ENCODE measurements at places on chromosomes 5 and 9.

- no peak for DNase-seq
Measured at GRCh38 chr9:32989660-32990059, 11.8 kb downstream of the APTX start.

DNA sequence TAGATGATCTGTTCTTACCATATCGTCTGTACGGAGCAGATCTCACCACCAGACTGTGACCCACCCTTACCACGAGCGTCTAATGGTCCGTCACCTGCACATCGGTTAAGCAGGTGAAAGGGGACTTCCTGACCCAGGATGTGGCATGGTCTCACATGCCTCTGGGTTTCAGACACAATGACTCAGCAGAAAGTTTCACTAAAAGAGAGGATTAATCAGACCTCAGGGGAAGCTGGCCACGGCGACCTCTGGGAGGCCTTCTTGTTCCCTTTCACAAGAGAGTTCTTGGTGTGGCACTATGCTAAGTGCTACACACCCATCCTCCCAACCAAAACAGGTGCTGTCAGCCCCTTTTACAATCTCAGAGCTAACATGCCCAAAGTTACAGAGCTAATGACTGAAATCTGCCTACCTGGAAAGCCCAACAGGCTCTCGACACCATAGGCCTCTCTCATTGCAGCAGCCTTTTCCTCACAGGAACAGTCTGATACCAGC lies 41.6 kb downstream of the ADAMTS12 start:
- DNase-seq, result no peak

- no peak for DNase-seq
Measured at GRCh38 chr5:9374025-9374424, 171.8 kb downstream of the SEMA5A start.

DNA sequence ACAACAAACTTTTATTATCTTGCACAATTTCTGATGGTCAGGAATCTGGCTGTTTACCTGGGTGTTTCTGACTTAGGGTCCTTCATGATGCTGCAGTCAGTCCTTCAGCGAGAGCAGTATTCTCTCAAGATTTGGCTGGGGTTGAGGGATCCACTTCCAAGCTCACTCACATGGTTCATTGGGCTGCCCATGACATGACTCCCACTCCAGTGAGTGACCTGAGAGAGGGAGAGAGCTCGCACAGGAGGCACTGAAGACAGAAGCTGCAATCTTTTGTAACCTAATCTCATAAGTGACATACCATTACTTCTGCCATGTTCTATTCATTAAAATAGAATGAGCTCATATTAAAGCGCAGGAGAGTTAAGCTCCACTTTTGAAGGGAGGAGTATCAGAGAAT lies 212.6 kb downstream of the SPATA31D1 start:
- DNase-seq, result no peak

- peak; percentile 97 for DNase-seq
Measured at GRCh38 chr5:7016999-7017747, 303.9 kb downstream of the TENT4A start.

- no peak for DNase-seq
Measured at GRCh38 chr9:105860516-105860915, 166.2 kb downstream of the TMEM38B start.

DNA sequence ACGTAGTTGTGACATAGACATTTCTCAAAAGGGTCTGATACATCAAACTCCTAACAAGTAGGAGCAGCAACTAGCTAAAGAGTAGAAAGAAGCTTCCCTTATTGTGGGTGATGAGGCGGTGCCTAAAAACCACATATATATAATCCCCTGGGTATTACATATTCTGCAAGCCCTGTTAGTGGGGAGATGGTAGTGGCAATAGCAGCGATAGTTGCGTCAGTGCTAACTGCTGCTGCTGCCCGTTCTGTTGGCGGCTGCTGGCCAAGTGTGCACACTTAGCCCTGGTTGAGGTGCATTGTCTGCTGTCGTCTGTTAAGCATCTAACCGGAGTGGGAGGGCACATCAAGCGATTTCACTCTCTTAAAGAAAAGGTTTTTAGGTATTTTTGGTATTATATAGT lies 35.8 kb downstream of the VLDLR start:
- DNase-seq, result no peak

DNA sequence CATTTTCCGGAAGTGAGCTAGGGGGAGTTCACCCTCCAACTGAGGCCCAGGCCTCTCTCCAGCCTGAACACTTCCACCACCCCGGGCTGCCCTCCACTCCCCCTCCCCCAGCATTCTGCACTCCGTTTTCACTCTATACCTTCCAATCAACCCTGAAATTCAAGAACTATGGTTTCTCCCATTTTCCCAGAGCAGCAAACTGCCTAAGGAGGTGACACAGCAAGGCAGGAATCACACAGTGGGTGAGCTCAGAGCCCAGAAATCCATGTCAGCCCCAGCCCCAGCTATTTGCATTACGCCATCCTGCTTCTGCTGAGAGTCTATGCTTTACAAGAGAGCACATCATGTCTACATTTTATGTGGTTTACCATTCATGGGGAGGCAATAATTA lies 11.9 kb downstream of the MSX2 start:
- DNase-seq, result no peak

DNA sequence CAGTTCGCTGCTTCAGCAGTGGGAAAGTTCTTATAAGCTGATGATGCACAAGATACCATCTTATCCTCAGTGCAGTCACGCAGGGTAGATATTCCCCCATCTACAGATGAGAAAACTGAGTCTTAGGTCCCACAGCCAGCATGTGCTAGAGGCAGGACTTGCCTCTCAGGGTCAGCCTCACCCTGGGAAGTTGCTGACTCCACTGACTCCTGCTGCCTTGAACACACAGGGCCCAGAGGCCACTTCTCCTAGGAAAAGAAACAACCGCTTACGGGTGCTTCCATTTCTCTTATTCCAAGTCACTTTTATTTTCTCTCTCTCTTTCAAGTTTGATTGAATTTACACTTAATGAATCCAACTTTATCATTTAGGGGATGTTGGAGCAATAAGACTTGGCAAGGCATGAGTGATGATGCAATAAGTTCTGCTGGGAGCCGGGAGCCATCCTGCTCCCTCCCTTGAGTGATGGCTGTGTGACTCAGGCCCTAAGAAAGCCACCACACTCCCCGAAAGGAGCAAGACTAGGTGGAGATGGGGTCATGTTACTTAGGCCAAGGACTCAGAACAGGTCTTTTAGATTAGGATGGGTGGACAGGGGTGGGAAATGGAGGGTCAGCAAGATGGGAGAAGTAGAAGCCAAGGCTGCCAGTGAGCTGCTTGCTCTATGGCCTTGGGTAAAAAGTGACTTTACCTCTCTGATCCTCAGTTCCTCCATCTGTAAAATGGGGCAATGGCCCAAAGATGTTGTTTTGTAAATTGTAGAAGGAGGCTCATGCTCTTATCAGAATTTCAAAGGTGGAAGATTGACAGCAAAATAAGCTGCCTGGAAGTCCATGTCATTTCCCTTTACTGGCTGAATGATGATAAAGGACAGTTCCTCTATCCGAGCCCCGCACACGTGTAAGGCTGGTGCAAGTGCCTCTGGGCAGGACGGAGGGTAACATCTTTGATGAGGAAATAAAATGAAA lies 67.4 kb upstream of the ZNF618 start:
- DNase-seq, result no peak

GRCh38 chr5:139593716-139594319 lies 32.7 kb downstream of the UBE2D2 start:
- no peak for DNase-seq

DNA sequence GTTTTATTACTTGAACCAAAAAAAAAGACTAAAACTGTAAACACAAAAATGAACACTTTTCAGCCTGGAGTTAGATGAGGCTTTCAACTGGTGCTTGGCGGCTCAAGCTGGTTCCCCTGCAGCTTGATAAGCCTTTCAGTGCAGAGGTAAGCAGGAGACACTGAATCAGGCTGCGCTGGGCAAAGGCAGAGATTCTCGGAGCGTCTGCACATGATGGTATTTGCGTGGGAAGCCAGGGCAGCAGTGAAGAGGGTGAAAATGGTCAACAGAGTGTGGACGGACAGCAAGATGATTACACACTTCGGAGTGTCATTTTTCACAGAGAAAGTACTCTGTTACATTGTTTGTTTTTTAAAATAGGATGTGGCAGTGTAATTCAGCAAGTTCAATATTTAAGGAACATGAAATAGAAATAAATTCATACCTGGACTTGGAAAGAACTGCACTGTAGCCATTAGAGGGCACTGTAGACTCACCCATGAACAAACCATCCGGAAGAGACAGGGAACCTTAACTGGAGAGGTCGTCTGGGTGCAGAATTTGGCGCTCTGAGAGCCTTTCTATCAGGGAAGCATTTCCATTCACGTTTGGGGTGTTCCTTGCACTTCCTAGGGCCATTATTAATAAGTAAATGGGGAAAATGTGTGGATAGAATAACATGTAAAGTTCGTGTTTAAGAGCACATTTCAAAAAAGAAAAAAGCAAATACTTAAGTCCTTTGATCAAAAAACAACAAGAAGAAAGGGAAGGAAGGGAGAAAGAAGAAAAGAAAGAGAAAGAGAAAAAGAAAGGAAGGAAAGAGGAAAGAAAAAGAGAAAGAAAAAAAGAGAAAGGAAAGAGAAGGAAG lies 69.8 kb downstream of the ICE1 start:
- DNase-seq, result peak; percentile 73
